ENCODE measurements at places on chromosomes 7 and 10.
A peak's percentile ranks its signal among the peaks of the same experiment; 100 is the strongest.

GRCh38 chr10:112313234-112313633, 30.0 kb downstream of the TECTB start:
- DNase-seq, result no peak

DNA sequence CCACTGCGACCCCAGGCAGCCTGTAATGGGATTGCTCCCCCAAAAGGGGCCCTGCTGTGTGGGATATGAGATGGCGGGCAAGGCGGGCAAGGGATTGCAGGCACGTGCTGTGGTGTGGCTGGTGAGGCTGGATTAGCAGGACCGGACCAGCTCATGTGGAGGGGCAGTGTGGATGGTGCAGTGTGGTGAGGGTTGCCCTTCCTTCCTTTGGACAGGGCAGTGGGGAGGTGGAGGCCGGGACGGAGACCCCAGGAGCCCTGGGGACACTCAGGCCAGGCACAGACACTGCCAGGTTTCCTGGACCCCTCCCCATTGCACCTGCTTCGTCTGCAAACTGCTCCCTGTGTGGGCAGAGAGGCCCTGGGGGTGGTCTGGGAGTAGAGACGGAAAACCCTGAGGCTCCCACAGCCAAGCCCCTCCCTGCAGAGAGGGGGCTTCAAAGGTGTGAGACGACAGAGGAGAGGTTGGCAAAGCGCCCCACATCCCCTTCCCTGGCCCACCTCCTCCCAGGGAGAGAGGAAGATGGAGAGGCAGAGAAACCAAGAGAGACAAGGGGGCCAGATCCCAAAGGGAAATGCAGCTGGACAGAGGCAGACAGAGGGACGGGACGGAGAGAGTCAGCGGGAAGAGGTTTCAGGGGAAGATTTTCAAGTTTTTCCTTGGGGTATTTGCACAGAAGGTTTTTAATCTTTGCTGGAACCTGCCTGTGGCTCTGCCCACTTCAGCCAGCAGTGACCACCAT, 89.2 kb downstream of the MICALL2 start:
- DNase-seq, result no peak

DNA sequence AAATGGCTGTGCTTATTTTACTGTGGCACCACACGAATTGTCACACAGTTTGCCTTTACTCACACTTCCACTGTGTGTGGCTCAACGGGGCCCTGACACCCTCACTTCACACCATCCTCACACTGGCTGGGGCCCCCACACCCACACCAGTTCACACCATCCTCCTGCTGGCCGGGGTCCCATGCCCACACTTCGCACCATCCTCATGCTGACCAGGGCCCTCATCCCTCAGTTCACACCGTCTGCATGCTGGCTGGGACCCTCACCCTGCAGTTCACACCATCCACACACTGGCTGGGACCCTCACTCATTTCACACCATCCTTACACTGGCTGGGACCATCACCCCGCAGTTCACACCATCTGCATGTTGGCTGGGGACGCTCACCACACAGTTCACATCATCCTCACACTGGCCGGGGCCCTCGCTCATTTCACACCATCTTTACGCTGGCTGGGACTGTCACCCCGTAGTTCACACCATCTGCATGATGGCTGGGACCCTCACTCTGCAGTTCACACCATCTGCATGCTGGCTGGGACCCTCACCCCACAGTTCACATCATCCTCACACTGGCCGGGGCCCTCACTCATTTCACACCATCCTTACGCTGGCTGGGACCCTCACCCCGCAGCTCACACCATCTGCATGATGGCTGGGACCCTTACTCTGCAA, 36.0 kb downstream of the BRI3 start:
- DNase-seq, result no peak

DNA sequence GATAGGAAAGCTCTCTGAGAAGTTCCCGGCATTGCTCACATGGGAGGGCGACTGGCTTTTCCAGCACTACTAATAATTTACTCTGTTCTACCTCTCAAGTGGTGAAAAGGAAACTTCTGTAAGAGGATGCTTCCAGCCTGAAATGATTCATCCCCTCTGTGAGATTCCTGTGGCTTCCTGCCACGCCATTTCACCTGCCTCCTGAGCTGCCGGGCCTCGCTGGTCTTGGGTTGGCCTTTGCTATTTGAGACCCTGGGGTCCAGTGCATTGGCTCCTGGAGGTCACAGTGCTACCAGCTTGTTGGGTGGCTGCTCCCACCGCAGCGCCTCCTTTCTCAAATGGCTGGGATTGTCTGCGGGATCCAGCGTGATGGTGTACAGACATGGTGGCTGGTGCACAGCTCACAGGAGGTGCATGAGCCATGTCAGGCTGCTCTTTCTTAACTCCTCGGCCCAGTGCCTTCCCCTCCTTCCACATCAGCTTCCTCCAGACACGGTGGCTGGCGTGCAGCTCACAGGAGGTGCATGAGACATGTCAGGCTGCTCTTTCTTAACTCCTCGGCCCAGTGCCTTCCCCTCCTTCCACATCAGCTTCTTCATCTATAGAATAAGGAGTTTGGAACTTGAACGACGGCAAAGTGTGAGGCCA, 42.9 kb upstream of the PCBD1 start:
- DNase-seq, result no peak

- no peak for DNase-seq
These were observed 84.8 kb upstream of the AOAH start for GRCh38 chr7:36809086-36809485.

- no peak for DNase-seq
These were observed 44.0 kb downstream of the IMMP2L start for GRCh38 chr7:111518264-111518663.

- DNase-seq, result no peak
These were observed 52.5 kb downstream of the PRF1 start for GRCh38 chr10:70549962-70550458.

DNA sequence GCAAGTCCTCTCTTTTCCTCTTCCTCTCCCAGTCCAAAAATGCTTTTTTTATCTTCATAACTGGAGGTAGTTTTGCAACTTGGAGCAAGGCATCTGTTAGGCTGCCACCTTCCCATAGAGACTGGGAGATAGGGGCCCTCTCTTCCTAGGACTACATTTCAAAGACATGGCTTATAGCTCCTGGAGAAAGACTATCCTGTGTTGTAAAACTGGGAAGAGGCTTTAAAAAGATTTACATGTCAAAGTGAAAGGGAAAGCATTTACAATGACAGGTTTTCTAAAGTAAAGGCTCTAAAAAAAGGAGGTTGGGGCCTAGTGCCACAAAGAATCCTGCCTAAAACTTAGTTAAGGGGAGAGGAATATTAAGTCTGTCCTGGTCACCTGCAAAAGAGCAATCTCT, 82.2 kb upstream of the SEMA3E start:
- no peak for DNase-seq

- DNase-seq, result no peak
These were observed 48.4 kb upstream of the HABP2 start for GRCh38 chr10:113504423-113504822.

- DNase-seq, result no peak
These were observed 222.2 kb upstream of the TEX47 start for GRCh38 chr7:89017695-89018094.

- DNase-seq, result no peak
These were observed 4.3 kb downstream of the GSTO2 start for GRCh38 chr10:104273286-104273685.

DNA sequence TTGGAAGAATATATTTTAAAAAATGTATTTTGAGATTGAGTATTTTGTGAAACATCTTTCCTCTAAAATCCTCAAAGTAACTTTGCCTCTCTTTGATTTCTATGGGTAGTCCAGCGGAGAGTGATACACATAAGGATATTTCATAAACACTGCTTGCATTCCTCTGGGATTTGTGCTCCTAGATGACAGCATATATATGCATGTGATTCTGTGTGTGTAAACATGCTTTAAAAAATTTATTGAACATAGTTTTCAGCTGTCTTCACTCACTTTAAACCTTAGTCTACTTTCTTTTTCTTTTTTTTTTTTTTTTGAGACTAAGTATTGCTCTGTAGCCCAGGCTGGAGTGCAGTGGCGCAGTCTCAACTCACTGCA, 84.6 kb downstream of the KAT6B start:
- no peak for DNase-seq

GRCh38 chr7:6346581-6346980, 74.2 kb upstream of the CYTH3 start:
- DNase-seq, result no peak

DNA sequence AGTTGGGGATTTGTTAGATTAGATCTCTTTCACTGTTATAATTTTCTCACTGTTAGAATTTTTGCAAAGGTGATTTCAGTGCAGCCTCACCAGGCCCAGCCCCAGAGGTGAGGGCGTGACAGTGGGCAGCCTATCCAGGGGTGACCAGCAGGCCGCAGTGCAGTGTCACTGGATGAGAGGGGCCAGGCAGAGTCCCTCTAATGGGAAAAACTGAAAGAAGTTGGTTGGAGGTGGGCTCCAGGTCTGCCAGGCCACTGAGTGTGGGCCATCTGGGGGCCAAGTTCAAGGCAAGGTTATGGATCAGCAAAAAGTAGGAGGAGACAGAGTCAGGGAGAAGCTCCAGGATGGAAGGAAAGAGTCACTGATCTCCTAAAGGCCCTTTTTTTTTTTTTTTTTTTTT, 90.5 kb upstream of the SDK1 start:
- no peak for DNase-seq

- DNase-seq, result no peak
These were observed 12.5 kb upstream of the ARMS2 start for GRCh38 chr10:122441961-122442360.

DNA sequence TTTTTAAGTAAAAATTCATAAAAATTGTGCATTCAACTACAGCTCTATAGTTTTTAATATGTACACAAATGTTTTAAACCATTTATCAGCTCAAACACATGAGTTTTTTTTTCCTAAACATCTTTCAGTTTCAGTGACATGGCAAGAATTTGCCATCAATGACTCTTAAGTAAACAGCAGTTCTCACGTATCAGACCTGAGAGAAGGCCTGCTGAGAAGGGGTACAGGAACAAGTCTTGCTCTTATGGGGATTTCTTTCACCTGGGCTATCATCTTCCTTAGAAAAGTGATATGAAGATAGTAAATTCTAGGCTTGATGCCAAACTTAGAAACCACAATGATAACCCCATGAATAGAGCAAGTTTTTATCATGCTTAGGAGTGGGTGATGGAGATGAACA, 467.8 kb downstream of the ARL4A start:
- DNase-seq, result no peak

- DNase-seq, result no peak
These were observed 8.3 kb downstream of the NUDT5 start for GRCh38 chr10:12187321-12187905.

GRCh38 chr7:72038022-72038732, 374.0 kb downstream of the CALN1 start:
- no peak for DNase-seq

DNA sequence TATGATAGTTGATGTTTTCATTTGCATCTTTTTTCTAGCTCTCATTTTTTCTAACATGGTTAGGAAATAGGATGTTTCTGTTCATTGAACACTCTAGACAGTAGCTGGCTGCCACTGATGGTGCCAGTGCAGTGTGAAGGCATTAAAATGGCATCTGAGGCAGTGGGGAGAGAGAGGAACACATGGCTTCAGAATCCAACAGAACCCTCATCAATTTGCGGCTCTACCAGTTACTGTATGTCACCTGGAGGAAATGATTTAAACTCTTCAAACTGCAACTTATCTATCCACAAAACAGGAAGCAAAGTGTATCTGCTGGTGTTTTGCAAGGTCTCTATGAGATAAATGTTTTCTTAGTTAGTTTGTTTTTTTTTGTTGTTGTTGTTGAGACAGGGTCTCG, 305.2 kb upstream of the PRKCQ start:
- DNase-seq, result no peak

DNA sequence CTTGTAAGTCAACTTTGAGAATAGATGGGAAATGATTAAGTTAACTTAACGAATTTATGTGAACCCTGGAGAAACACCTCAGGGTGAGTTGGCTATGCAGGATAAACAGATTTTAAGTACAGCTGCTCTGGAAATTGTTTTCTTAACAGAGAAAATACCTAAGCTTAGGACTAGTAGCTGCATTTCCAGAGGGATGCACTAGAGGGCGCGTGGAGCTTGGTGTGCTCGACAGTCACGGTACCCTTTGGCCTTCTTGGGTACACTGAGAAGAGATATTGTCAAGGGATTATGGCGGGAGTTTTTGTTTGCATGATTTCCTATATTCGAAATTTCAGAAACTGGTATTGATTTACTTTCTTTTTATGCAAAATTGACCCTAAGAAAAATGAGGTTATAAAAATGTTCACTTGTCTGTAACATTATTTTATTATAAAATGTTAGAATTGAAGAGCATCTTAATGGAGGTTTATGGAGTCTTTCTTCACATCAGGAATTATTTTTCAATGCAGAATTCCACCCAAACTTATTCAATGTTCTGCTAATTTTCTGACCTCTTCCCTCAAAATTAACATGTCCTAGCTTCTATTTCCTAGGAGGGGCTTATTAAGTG, 58.4 kb upstream of the MYO3A start:
- DNase-seq, result peak; percentile 36

DNA sequence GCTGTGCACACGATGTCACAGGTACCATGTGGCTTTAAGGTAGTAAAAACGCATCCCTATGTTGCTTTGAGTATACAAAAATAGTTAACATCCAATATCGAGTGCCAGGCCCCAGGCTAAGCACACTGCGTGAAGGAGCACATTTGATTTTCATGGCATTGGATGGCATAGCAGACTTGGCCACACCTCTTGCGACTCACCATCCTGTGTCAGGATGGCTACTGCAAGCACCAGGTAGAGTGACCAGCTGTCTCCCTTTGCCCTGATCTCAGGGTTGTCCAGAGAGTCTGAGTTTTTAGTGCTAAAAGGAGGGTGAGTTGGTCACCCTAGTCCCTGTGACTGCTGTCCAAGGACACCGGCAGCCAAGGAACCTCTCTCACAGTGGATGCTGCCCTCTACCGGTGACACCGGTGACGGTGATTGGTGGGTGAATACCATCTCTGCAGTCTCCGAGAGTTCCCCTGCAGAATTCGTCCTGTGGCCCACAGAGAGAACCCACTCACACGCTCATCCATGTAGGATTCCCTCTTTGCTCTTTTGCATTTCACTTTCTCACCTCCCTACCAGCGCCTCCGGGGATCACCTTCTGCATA, 76.1 kb downstream of the BICC1 start:
- no peak for DNase-seq

DNA sequence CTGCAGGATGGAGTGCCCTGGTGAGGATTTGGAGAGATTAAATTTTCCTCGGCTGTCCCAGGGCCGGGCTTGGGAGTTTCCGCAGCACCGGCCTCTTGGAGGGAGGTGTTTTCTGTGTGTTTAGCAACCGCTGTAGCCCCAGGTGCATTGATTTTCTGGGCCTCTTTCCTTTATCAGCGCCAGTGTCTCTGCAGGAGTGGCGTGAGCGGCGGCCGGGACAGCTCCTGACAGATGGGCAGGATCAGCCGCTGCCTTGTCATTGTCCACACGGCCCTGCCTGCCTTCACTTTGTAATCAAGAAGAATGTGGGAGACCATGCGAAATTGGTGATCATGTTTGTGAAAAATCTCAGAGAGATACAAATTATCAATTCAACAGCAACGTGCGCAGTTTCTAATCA, 32.4 kb downstream of the NKX6-2 start:
- DNase-seq, result no peak

DNA sequence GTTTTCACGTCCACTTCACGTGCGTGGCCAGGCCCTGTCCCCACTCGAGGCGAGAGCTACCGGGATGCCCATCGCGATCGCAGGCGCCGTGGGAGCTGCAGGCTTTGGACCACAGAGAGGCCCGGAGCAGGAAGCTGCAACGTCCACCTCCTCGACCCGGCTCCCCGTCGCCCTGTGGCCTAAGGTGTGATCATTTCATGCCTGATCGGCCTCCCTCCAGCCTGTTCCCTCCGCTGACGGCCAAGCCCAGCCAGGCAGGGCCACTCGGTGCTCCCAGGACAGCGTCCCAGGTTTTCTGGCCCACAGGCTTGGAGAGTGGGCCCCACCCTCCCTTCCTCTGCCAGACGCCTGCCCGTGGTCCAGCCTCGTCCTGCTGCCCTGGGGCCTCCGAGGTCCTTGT, 19.6 kb downstream of the KNDC1 start:
- no peak for DNase-seq
